ENCODE measurements at places on chromosomes 2 and 18.

DNA sequence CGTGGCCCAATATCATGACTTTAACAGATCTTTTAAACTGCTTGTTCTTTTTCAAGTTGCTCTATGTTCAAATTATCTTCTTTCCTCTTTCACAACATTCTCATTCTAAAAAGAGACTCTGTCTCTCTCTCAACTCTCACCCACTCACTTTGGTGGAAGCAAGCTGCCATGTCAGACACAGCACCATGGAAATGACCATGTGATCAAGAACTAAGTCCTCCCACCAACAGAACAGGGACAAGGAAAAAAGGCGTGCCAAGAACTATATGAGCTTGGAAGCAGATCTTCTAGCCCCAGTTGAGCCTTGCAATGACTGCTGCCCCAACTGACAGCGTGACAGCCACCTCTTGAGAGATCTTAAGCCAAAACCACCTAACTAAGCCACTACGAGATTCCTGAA is 23.9 kb downstream of the BAZ2B start:
- no peak for DNase-seq

GRCh38 chr2:1867141-1867540 is 122.8 kb upstream of the PXDN start:
- no peak for DNase-seq

GRCh38 chr2:124814968-124815745 is 790.1 kb downstream of the CNTNAP5 start:
- DNase-seq = no peak

GRCh38 chr2:109129356-109129920 is 433 bp downstream of the SH3RF3 start:
- DNase-seq = no peak

DNA sequence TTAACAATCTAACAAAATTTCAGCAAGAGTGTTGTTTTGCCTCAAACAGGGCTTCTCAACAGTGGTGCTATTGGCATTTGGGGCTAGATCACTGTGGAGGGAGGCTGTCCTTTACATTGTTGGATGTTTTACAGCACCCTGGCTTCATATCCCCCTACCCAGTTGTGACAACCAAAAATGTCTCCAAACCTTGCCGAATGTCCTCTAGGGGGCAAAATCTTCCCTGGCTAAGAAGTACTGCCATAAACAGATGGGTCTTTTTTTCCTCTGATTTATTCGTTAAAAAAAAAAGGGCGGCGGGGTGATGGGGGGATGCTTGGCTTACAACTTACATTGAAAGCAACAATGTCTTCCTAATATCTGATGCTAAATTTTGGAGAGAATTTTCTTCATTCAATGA is 207.6 kb upstream of the CCDC150 start:
- DNase-seq = no peak

GRCh38 chr2:168773719-168774521 is 28.5 kb upstream of the NOSTRIN start:
- no peak for DNase-seq

DNA sequence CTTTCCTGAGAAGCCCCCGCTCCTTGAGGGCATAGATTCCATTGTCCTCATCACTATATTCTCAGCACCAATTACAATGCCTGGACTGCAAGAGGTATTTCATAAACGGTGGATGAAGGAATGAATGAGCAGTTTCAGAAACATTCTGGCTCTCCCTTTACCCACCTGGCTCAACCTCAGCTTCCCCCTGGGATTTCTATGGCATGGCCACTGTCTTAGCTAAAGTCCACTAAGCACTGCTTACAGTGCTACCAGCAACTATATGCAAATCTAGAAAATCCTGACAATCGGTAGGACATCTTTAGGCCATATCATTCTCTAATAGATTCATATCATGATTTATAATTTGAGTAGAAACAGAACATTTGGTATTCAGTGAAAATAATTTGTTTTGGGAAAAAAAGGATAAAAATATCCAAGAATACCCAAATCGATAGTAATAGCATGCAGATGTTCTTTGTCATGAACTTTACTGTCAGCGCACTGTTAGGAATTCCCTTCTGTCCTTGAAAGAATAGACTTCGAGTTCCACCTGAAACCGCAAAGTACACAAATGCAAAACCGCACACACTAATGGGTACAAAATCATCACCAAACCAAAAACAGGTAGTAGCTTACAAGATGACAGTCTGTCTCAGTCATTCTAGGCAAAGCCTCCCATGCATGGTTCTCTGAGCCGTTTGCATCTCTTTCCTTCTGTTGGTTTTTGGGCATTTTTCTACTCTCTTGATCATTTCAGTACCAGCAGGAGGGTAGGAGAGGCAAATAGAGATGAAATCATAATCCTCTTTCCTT is 303.6 kb upstream of the ID2 start:
- no peak for DNase-seq

DNA sequence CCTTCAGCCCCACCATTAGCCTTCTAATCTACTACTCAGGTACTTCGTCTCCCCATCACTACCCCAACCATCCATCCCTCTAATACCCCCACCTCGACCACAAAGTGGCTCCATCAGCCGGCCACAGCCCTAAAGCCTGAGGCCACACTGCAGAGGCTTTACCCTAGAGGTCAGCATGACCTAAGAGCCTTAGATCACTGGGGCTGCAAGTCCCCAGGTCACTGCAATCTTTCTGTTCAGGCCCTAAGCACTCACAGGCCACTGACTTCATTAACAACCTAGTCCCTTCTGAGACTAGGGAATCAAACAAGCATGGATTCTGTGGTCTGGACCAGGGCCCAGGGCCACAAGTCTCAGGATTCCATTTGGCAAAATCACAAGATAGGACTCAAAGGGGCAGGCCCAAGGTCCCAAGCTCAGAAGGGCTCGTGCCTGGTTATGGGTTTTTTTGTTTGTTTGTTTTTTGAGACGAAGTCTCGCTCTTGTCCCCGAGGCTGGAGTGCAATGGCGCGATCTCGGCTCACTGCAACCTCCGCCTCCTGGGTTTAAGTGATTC is 37.0 kb upstream of the PKDCC start:
- no peak for DNase-seq

- DNase-seq = peak; percentile 64
Measured at GRCh38 chr2:55616551-55617174, 759 bp downstream of the PPP4R3B start.

DNA sequence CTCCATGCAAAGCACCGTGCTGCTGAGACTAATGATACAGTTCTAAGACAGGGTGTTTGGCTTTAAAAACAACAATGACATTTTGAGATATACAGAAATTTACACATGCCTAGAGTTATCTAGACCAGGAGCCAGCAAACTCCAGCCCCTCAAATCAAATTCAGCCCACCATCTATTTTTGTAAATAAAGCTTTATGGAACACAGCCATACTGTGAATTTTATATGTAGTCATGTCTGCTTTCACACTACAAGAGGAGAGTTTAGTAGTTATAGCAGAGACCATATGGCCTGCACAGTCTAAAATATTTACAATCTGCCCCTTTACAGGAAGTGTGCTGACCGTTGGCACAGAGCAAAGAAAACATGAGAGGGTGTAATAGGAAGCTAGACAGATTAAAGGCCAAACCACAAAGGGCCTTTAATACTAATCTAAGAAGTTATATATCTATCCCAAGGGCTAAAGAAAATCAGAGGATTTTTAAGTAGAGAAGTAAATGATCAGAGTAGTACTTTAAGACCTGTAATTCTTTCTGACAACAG is 39.4 kb downstream of the NBAS start:
- DNase-seq = no peak

DNA sequence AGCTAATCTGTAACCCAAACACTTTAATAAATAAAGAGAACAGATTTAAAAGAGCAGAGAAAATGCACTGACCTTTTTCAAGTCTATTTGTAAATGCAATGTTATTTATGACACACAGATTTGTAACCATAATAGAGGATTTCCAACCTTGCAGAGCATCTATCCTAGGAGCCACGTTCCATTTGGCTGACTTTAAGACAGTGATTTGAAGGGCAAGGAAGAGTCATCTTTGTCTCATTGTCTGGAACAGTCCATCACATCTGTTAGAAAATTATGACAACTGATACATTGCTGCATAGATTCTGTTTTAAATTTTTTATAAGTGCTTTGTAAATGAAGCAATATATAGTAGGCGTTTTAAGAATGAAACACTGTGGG is 90.8 kb upstream of the L3MBTL4 start:
- DNase-seq = no peak

DNA sequence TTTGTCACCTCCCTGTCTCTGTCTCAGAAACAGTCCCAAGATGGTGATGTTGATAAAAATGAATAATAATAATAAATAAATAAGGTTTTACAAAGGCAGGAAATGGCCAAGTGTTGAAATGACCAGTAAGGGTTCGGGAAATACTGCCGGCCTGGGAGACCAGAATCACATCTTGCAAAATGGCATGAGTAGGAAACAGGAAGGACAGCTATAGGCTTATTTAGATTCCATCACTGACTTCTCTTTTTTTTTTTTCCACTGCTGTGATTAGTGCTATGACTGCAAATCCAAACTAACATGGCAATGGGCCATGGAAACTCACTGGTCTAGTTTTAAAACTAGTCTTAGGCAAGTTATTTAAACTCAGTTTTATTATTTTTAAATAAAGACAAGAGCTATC is 60.6 kb downstream of the SCN1A start:
- DNase-seq = no peak

DNA sequence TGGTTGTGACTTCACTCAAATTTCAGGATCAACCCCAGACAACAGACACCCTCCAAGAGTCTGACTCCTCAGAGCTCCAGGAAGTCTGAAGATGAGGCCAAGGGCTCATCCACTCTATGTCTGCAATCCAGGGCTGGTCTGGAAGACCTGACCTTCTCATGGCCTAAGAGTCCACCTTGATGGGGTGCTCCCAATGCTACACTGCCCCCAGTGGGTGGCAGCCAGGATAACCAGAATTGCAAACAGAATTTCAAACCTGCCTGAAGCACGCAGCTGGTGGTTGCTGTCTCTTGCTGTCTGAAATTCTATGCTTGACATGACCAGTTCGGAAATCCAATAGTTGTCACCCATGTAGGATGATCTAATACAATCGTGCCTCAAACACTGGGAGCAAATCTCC is 96.0 kb downstream of the UXS1 start:
- no peak for DNase-seq

- DNase-seq = no peak
Measured at GRCh38 chr2:197306696-197307040, 3.9 kb downstream of the ANKRD44 start.

DNA sequence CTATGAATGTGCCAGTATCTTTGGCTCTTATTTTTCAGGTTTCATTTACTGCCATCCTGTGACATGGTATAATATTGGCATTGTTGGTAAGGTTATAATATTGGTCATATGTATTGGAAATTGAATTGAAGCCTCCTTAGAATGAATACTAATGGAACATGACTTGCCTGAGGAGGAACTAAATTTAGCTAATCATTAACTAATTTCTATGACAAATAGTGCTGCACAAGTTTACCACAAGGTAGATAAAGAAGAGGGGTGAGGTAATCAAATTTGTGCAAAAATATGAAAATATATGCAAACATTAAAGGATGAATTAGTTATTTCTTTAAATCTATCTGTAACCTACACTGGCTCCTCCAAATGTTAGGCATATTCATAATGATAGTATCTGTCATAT is 43.2 kb upstream of the ORC2 start:
- no peak for DNase-seq

DNA sequence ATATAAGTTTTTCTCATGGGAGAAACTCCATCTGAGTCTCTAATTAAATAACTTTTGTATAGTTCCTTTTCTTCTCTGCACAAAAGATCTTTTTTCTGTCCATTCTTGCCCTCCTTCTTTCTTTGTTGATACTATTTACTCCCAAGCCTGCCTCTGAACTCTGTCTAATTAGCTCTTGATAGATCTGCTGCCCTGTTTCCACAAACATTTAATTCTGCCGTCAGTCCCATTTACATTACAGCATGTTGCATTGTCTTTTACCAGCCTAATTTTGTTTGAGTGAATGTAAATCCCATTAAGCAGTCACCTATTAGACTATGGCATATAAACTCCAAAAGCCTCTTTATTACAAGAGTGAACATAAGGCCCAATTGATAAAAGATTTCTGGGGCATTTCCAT is 254.4 kb downstream of the ERBB4 start:
- DNase-seq = peak; percentile 39

GRCh38 chr2:202754936-202755335 is 116.6 kb downstream of the ICA1L start:
- no peak for DNase-seq

Measured in spinal cord (tissue), 10 donors.